ENCODE measurements at places on chromosomes 4 and X.

DNA sequence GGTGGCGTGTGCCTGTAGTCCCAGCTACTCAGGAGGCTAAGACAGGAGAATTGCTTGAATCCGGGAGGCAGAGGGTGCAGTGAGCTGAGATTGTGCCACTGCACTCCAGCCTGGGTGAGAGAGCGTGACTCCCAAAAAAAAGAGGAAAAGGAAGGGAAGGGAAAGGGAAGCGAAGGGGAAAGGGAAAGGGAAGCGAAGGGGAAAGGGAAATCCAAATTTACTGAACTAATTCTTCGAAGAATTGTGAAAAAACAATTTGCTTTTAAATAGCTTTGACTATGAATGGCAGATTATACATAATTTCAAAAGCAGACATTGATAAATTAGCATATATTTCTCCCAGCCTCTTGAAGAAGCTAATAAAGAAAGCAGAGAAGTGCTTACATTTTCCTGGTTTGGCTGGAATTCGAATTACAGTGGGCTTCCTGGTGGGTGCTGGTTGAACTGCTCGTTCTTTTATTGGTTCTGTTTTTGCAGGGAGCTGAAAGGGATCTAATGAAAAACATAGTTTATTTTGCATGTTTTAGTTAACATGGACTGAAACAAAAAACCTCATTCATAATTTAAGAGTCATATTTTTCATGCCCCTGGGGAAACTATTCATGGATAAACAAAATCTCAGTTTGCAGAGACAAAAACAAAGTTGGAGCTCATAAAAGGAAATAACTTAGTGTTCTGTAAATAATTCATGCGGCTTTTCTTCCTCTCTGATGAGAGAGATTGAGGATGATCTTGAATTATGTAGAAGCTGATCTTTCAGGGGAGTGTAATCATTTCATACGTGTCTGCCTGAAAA lies 66.0 kb downstream of the RPS3A start:
- no peak for DNase-seq

DNA sequence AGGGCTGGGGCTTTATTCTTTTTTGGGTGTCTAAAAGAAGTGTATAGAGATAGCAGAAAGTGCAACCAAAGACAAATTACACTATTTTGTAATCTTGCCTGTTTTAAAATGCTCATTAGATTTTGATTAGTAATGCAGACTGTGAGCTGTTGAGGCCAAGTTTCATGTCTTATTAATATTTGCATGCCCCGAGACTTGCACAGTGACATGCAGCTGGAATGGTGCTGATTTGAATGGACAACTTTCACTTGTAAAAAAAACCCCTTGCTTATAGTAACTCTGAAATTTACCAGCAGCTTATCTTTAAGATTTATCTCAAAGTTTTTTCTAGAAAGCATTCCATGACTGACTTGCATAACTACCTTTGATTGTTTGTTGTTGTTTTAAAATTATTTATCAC lies 835.1 kb upstream of the IGFBP7 start:
- DNase-seq = no peak

DNA sequence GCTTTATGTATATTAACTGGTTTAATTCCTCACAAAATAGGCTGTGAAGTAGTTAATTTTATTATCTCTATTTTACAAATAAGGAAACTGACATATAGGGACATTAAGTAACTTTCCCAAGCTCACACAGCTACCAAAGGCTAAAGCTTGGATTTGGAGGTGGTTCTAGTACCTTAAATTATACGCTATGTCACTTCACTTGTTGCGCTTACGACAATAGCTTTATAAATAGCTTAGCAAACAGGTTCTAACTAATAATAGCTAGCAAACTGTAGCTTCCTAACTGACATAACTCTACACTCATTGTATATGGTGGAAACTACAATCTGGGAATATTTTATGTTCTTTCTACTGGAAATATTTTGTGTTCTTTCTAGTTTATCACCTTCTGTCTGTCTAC lies 666.4 kb upstream of the CPEB2 start:
- no peak for DNase-seq

DNA sequence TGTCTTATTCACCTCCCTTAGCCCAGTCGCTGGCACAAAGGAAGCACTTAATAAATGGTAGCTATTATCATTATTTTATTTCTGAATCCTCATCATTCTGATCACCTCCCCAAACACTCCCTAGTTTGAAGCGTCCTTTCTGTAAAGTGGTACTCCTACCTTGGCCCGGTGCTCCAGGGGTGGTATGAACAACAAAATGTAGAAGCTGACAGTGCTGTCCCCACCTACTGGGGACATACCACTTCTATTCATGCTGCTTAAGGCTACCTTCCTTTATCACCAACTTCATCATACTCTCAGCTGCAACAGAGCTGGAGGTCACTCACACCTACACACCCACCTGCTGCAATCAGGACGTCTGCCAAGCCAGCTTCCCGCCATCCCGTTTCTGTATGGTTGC lies 40.8 kb upstream of the APLN start:
- no peak for DNase-seq

GRCh38 chr4:77385124-77385969 lies 220.3 kb upstream of the CXCL13 start:
- peak; percentile 32 for DNase-seq

DNA sequence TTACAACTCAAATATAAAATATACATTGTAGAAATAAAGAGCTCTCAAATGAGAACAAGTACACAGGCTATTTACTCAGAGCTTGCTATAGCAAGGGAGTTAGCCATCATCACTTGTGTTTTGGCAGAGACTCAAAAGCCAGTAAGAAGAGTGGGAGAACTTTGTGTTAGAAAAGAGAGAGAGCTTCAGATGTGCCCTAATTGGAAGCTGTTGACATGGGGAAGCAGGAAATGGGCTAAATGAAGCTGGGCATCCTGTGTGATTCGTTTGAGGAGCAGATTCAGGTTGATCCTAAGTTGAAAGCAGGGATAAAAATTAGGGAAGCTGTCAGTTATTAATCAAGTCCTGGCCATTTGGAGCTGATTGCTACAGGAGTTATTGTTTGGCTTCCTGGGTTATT lies 207.4 kb upstream of the MAOA start:
- DNase-seq = no peak

DNA sequence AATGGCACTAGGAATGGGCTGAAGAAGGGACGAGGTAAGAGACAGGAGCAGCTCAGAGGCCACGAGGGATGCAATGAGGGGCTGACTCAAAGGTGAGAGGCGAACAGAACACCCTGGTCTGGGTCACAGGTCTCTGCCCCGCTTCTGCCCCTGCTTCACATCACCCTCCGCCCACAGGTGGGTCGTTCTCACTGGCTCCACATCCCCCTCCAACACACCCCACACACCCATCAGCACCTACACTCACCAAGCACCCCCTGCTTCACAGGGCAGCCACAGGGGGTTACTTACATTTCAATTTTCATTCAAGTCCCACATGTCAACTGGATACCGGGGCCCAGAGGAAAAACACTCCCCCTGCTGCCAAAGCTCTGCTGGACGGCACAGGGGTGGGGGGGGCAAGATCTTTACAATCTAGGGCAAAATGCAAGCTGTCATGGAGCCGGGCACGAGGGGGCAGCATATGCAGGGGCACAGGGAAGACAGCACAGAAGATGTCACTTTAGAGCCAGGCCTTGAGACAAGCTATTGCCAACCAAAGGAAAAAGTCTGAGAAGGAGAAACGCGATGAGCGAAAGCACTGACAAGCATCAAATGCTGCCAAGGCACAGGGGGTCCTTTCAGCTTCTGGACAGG lies 94.0 kb downstream of the AFAP1 start:
- no peak for DNase-seq

DNA sequence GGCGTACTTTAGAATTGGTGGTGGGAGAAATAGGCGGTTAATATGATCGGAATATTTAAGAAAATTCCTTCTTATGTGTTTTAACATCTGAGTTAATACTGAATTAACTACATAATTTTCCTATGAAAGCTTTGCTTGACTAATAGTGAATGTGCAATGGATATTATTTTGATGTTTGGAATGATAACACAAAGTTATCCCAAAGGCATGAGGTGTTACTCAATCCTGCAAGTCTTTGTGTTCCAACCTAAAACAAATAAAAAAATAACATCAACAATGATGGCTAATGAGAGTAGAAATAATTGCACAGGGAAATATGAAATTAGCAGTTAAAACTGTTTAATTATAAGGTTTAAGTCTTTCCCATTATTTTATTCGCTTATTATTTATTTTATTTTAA lies 183.6 kb upstream of the ARSJ start:
- no peak for DNase-seq

DNA sequence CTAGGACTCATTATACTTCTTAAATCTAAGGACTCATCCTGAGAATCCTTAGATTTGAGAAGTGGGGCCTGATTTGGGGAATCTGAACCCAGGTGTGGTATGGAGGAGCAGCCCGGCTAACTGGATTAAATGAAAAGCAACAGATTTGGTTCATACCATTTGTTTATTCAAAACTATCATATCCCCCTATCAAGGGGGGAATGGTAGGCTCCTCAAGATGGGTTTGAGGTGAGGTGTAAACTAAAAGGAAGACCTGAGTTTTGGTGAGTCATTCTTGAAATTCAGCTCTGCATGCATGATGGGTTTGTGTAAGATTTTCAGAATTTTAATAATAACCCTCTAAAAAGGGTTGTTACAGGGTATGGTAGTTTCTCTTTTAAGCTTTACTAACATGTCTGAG lies 53.4 kb downstream of the CASP6 start:
- no peak for DNase-seq

Measured in central memory CD8-positive, alpha-beta T cell (primary cell).